Activated CD4-positive, alpha-beta memory T cell treated with anti-CD3 and anti-CD28 coated beads for 36 hours (primary cell): ENCODE measurements at places on chromosomes 13 and 19. TPM values are rescaled to one million over a fixed set of nuclear protein-coding genes. Genes with fewer than 3 reads are reported as not detected.
A peak's percentile ranks its signal among the peaks of the same experiment; 100 is the strongest.

The GRIK5 gene
- 0.73 TPM for total RNA-seq

GRCh38 chr19:35851213-35852028 is 883 bp downstream of the NPHS1 start:
- no peaks in the 10 kb centered on the region for H3K36me3 ChIP-seq
- no peak overlapping the region for H3K27ac ChIP-seq
- no peak overlapping the region for H3K4me3 ChIP-seq
- H3K4me1 ChIP-seq = peaks cover 3% of the 10 kb centered on the region
- no peak for DNase-seq
- H3K27me3 ChIP-seq = peaks cover 46% of the 10 kb centered on the region

GRCh38 chr13:28012896-28013295 is 24.4 kb upstream of the URAD start:
- no peak overlapping the region for H3K4me3 ChIP-seq
- H3K27ac ChIP-seq = no peak overlapping the region
- no peaks in the 10 kb centered on the region for H3K4me1 ChIP-seq
- no peak for DNase-seq
- H3K27me3 ChIP-seq = peaks cover 21% of the 10 kb centered on the region
- H3K36me3 ChIP-seq = no peaks in the 10 kb centered on the region

GRCh38 chr13:21395953-21396352 is 63.1 kb downstream of the ZDHHC20 start:
- H3K27ac ChIP-seq = peak overlapping the region; percentile 43
- H3K27me3 ChIP-seq = no peaks in the 10 kb centered on the region
- H3K4me1 ChIP-seq = peaks cover 34% of the 10 kb centered on the region
- no peak overlapping the region for H3K4me3 ChIP-seq
- DNase-seq = peak; percentile 65

- H3K4me1 ChIP-seq = no peaks in the 10 kb centered on the region
- H3K36me3 ChIP-seq = no peaks in the 10 kb centered on the region
- no peak overlapping the region for H3K4me3 ChIP-seq
- no peak overlapping the region for H3K27ac ChIP-seq
- H3K27me3 ChIP-seq = no peaks in the 10 kb centered on the region
Measured at GRCh38 chr13:81480634-81481033, 1139.7 kb upstream of the SPRY2 start.

GRCh38 chr13:20719783-20720182 is 16.3 kb downstream of the IL17D start:
- peaks cover 2% of the 10 kb centered on the region for H3K4me1 ChIP-seq
- H3K27me3 ChIP-seq = peaks cover 14% of the 10 kb centered on the region
- DNase-seq = no peak
- no peak overlapping the region for H3K27ac ChIP-seq
- no peak overlapping the region for H3K4me3 ChIP-seq

GRCh38 chr13:34208336-34208735 is 390.4 kb downstream of the RFC3 start:
- no peaks in the 10 kb centered on the region for H3K36me3 ChIP-seq
- no peak for DNase-seq
- no peak overlapping the region for H3K4me3 ChIP-seq
